Psoas muscle (tissue), 8 donors: ENCODE measurements at places on chromosomes 12 and 14. TPM values are rescaled to one million over a fixed set of nuclear protein-coding genes. Genes with fewer than 3 reads are reported as not detected.

The TMPRSS12 gene
- total RNA-seq, result not detected

The NR1H4 gene
- total RNA-seq, result not detected

The ACVRL1 gene
- 24.1 TPM for total RNA-seq

The MCRS1 gene
- total RNA-seq, result 82.3 TPM
